Epithelial cell of prostate (primary cell): ENCODE measurements at places on chromosomes 11 and 22.

DNA sequence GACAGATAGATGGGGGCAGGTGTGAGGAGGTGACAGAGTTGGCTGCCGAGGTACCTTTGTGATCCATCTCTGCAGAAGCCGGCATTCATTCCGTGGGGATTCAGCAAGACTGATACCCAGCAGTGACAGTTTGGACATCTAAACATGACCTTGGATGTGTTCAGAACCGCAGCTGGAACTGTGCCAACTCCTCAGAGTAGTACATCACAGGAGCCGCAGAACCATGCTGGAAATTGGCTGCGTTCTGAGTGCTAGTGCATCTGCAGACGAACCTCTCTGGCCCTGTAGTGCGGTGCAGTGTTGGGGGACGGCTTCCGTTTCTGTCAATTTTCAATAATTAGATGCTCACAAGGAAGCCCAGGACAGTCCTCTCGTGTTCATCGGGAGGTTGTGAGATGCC, 772.1 kb downstream of the NTM start:
- no peak for DNase-seq

DNA sequence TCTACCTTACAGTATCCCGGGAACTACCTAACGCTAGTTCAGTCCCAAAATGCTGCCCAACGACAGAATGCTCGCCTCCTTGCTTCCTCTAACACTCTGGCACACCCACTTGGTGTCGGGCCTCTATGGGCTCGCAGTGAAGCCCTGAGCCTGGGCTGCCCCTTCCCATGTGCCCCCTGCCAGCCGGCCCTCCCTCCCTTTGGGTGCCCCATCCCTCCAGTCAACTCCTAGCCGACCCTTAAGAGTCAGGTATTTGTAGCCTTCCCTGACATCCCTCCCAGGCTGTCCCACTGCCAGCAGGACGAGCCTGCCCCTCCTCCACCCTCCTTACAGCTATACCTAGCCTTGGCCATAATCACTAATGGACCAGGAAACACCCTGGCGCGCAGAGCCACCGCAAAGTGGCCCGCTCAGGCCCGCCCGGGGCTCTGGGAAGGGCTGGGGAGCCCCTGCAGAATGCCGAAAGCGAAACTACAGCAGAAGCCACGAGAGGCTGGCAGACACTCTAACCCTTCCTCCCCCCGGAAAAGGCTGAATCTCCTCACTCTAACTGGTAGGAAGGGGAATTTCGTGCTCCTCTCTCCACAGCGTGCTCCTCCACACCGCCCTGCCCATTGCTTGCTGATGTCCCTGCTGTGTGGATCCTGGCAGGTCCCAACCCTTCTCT, 8.2 kb downstream of the CBX7 start:
- no peak for DNase-seq

DNA sequence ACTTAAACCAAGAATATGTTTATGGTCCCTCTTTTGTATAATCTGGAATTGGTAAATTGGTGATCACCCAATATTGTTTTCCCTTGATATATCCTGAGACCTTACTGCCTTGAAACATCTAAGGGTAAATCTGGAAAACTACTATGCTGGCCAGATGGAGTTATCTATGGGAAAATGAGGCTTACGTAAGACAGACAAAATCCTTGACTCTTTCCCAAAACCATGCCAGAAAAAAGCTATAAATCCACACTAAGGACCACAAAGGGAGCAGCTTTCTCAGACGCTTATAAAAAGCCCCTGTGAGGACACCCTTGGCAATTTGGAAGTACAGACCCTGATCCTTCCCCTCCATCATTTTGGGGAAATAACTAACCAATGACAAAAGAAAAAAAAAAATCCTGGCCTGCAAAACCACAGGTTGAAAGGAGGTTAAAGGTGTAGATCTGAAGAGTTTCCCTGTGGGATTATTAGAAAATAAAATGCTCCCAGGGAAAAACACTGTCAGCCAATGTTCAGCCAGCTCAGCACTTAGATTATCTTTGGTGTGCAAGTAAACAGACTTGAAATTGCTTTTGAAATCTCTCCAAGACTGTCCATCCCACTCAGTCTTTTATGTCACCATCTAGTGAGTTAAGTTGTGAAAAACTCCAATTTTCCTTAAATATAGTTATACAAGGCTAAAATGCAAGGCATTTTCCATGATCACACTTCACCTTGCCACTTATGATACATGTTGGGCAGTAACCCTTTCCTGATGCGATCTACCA, 6.6 kb upstream of the AMBRA1 start:
- DNase-seq = no peak

GRCh38 chr11:112247201-112247600, 13.5 kb downstream of the PLET1 start:
- DNase-seq = no peak

DNA sequence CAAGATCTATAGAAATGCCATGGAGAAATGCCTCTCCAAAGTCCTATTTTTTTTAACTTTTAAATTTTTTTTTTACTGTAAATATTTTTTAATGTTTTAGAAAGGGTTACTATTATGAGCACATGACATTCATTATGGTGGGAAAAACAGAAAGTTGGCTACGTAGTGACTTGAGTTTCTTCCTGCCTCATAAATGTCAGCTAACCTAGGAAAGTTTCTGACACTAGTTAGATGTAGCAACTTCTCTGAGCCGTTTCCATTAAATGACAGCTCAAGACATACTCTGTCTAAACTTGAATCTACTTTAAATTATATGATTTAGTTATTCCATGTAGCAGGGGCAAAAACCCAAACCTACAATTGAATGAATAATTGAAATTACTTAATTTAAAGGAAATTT, 18.4 kb upstream of the CTSC start:
- DNase-seq = no peak

- DNase-seq = peak; percentile 93
Observed at GRCh38 chr11:129825380-129825779, 9.7 kb downstream of the TMEM45B start.

DNA sequence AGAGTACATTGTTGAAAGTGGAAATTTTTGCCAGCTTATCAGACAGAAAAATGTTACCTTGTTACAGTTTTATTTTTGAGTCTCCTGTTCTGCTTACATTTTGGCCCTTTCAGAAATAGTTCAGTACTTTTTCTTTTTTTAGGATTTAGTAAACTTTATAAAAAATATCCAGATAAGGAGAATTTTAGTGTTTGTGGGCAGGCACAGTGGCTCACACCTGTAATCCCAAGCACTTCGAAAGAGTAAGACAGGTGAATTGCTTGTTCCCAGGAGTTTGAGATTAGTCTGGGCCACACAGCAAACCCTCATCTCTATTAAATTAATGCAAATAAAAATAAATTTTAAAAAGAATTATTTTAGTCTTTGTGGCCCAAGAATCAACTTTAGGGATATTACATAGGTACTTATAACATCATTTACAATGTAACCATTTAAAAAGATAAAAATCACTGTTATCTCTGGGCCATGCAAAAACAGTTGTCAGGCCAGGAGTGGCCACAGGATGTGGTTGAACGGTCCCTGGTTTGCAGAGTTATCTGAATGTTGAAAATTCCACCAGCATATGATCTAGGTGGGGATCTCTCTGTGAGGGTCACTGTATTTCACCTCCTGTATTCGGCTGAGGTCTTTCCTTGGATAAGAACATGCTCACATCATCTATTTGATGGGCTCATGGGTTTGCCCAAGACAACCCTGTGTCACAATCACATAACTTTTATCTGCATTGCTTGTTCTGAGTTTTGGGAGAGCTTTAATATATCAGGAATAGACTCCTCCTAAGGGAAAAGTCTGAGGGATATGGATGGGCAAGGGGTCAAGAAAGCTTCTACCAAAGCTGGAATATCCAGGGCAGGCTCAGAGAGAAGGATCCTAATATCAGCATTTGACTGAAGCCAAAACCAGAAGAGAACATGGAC, 91.5 kb downstream of the GGTLC2 start:
- no peak for DNase-seq

DNA sequence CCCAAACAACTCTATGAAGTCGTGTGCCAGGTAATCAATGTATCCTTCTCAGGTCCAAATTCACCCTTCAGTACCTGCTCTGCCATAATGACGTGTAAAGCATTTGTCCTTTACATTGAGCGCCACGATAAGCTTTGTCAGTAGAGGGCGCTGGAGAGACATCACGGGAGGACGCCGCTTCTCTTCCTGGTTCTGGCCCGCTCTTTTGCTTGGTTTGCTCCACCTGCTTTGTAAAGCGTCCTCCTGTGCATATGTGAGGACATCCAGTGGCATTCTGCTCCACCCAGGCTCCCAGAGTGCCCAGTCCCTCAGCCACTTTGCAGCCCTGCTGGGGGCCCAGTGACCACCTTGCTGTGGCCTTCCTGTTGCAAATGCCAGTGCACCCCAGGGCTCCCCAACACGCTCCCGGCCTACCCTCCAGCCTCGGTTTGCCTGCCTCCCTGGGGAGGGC, 61.1 kb downstream of the WT1 start:
- no peak for DNase-seq

DNA sequence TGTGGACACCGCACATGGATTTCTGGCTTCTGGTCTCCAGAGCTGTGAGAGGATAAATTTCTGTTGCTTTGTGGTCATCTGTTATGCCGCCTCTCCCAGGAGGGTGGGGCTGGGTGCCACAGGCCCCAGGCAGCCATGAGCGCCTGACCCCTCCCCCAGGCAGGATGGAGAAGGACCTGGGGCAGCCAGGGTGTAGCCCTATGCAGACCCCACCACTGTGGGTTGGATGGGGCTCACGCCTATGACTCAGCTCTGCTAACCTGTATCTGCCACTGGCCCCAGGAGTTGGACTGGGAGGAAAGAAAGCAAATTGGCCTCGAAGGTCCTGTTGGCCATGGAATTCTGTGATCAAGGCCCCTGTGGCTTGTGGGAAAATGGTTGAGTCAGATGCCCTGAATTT, 1351.1 kb downstream of the BRD1 start:
- no peak for DNase-seq

- DNase-seq = no peak
Observed at GRCh38 chr11:72584293-72584938, 89.8 kb downstream of the PDE2A start.

DNA sequence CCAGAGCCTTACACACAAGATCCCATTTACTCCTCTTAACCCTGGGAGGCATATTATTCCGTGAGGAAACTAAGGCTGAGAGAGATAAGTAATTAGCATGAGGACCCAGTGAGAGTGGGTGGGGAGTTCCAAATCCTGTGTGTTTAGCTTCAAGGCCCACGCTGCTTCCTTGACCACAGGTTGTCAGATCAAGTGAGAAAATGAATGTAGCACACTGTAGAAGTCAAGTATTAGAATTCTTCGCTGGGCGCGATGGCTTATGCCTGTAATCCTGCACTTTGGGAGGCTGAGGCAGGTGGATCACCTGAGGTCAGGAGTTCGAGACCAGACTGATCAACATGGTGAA, 3.8 kb downstream of the CYB561A3 start:
- no peak for DNase-seq

- no peak for DNase-seq
Observed at GRCh38 chr11:118699506-118700220, 20.2 kb upstream of the TREH start.

GRCh38 chr11:126808296-126808695, 192.3 kb downstream of the KIRREL3 start:
- DNase-seq = no peak
